Activated T-helper 2 cell treated with anti-CD3 and anti-CD28 coated beads, Interferon-gamma antibody, Interleukin-2, Interleukin-4, amounts not matched to agents 10 μg/mL and 5 μg/mL and 100 μg/mL, durations not matched to agents 14 hours and 24 hours and 36 hours (primary cell): ENCODE measurements at places on chromosomes 2 and 18. TPM values are rescaled to one million over a fixed set of nuclear protein-coding genes. Genes with fewer than 3 reads are reported as not detected.

DNA sequence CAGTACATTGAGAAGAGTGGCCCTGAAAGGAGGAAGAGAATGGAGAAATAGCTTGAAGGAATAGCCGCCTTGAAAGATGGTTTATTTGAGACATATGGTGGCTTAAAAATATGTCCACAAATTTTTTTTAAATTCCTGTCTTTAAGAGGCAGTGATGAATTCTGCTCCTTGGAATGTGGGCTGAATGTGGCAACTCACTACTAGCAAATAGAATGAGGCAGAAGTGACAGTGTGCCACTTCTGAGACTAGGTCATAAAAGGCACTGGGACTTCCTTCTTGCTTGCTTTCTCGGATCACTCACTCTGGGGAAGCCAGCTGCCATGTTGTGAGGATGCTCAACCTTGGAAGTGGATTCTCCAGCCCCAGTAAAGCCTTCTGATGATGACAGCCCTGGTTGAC is 67.0 kb downstream of the FAM161A start:
- no peaks in the 10 kb centered on the region for H3K4me1 ChIP-seq
- no peaks in the 10 kb centered on the region for H3K36me3 ChIP-seq
- H3K27ac ChIP-seq: no peak overlapping the region
- H3K4me3 ChIP-seq: no peak overlapping the region
- peaks cover 11% of the 10 kb centered on the region for H3K27me3 ChIP-seq

GRCh38 chr2:151029406-151030157 is 232.1 kb downstream of the RBM43 start:
- no peak overlapping the region for H3K27ac ChIP-seq
- H3K27me3 ChIP-seq: no peaks in the 10 kb centered on the region
- H3K4me1 ChIP-seq: no peaks in the 10 kb centered on the region
- DNase-seq: no peak

DNA sequence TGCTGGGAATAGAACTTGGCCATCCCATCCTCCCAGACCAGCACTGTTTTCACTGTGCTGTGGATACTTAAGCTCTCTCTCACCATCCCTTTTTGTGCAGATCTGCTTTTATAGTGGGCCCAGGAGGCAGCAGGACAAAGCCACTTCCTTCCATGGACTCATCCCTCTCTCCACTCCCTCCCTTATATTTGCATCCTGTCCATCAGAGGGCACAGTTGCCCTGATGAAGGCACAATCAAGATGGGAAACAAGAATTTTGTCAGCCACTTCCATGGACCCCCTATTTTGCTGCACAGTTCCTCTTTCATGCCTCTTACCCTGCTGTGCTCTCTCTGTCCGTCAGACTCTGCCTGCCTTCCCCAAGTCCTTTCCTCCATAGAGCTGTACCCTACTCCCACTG is 338.7 kb downstream of the HRH4 start:
- H3K27me3 ChIP-seq: no peaks in the 10 kb centered on the region
- H3K36me3 ChIP-seq: no peaks in the 10 kb centered on the region
- no peak for DNase-seq
- H3K27ac ChIP-seq: no peak overlapping the region
- no peaks in the 10 kb centered on the region for H3K4me1 ChIP-seq

DNA sequence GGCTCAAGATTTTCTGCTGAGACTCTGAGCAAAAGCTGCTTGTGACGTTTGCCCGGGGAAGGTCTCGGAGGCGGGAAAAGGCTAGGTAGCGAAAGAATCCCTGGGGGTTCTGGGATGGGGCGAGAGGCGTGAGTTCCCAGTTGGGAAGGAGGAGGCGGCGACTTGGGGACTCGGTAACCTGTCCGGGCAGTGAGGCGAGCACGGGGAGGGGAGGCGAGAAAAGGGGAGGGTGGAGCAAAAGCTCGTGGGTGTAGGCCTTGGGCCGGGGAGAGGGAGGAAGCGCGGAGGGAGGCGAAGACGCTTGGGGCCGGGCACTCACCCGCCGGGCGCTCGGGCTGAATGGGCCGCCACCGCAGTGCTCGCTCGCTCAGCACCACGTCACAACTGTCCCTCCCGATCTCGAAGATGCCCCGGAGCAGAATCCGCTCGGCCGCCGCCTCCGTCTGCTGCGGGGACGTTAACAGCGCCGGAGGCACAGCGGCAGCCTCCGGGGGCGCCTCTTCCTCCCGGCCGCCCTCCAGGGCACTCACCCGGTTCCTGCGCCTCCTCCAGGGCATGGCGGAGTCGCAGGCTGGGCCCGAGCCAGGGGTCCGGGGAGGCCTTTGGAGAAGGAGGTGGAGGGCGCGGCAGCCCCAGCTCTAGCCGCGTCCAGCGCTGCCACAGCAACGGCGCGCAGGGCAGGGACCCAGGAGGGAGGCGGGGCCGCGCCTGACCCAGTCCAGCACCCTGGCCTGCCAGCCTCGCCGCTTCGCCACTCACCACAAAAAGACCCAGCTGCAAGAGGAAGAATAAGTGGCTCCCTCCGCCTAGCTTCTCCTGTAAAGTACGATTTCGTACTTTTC is at the start of gene CERKL:
Gene CERKL (minus strand): TSS at position 656 of the 842 bp plus-strand sequence. CDS start 99 bp downstream, at position 557.
- DNase-seq: no peak
- H3K27ac ChIP-seq: no peak within 1 kb of the TSS
- H3K4me1 ChIP-seq: peaks cover 9% of the 10 kb centered on the region
- H3K27me3 ChIP-seq: peaks cover 65% of the 10 kb centered on the region
- H3K36me3 ChIP-seq: no peaks in the 10 kb centered on the region
- H3K4me3 ChIP-seq: peak within 1 kb of the TSS; percentile 79

GRCh38 chr2:102664471-102664909 is 45.1 kb downstream of the SLC9A2 start:
- peaks cover 19% of the 10 kb centered on the region for H3K4me1 ChIP-seq
- H3K27ac ChIP-seq: no peak overlapping the region
- no peaks in the 10 kb centered on the region for H3K36me3 ChIP-seq

- no peak for DNase-seq
- H3K4me3 ChIP-seq: no peak overlapping the region
- no peaks in the 10 kb centered on the region for H3K27me3 ChIP-seq
- peaks cover 3% of the 10 kb centered on the region for H3K36me3 ChIP-seq
Observed at GRCh38 chr2:9686061-9686460, 55.3 kb upstream of the YWHAQ start.

Gene ELOA2
- not detected in 2 replicates for total RNA-seq

- no peak overlapping the region for H3K27ac ChIP-seq
- H3K27me3 ChIP-seq: no peaks in the 10 kb centered on the region
- H3K36me3 ChIP-seq: peaks cover 39% of the 10 kb centered on the region
- DNase-seq: no peak
Observed at GRCh38 chr2:46383784-46384456, 86.7 kb downstream of the EPAS1 start.

- H3K27me3 ChIP-seq: no peaks in the 10 kb centered on the region
- DNase-seq: no peak
- H3K36me3 ChIP-seq: peaks cover 36% of the 10 kb centered on the region
- H3K4me1 ChIP-seq: peaks cover 16% of the 10 kb centered on the region
- H3K27ac ChIP-seq: no peak overlapping the region
- no peak overlapping the region for H3K4me3 ChIP-seq
Observed at GRCh38 chr2:73839653-73840411, 11.1 kb downstream of the STAMBP start.

Gene TMEM182
- 3.2 and 4.1 TPM in 2 replicates for total RNA-seq

Gene CLHC1
- total RNA-seq: 12.0 and 12.3 TPM in 2 replicates

DNA sequence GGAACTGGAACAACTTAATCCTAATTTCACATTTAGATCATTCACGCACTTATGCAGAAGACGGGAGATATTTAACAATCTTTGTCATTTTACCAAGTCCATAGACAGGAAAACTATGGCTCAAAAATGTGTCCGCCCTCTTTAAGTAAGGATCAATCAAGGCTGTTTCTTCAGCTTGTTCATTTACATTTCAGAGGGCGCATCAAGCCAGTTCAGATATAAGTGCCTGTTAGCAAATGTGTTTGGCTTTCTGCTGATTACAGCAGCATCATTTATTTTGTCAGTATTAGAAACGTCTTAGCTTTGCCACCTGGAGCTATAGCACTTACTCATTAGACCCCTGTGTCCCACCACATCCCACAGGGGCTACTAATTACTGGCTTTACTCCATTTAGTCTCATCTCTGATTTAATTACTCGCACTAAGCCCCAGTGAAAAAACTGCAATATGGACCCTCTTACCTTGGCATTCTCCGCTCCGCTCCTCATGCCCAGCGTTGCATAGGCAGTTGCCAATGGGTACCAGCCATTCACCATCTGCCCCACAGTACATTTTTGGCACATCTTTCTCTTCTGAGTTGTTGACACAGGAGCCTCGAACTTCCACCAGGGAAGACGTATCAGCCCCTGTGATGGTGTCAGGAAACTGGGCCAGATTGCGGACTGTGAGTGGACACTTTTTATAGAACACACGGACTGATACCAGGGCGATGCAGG is 8.7 kb downstream of the EPHA4 start:
- H3K27me3 ChIP-seq: peaks cover 31% of the 10 kb centered on the region
- no peak overlapping the region for H3K27ac ChIP-seq
- H3K36me3 ChIP-seq: no peaks in the 10 kb centered on the region
- no peaks in the 10 kb centered on the region for H3K4me1 ChIP-seq
- no peak overlapping the region for H3K4me3 ChIP-seq
